NCI-H510A treated with DMSO at 0.1 percent for 48 hours (cell line): ENCODE measurements at places on chromosomes 1 and 21.

- no peak for DNase-seq
Observed at GRCh38 chr1:940107-941014, 16.6 kb downstream of the SAMD11 start.

GRCh38 chr1:62433861-62434617, 2.8 kb upstream of the USP1 start:
- peak; percentile 16 for DNase-seq

DNA sequence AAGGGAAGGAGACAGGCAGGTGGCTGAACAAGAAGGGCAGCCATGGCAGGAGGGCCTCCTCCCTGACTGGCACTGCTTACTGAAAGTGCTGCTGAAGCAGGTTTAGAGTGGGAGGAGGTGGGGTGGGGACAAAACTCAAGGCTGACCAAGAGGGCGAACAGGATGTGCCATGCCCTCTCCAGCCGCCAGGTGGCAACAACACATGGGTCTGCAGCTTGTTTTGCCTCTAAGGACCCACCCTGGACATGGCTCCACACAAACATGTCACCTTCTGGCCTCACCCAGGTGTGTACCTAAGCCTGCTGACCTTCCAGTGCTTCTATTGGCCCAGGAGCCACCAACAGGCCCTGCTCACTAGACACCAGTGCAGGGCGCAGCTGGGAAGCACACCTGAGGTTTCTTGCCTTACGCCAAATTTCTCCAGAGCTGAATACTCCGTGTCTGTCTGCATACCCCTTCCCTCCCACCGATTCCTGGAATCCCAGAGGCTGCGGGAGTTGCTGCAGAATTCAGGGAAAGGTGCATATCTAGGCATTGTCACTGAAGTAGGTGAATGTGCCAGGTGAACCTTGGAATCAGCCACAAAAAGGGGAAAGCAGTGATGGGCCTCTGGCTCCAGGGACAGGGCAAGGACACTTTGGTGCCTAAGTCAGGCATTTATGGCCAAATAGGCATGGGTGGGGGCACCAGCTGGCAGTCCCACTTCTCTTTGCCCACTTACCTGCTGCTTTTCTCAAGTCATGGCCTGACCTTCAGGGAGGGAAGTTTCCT, 5.3 kb downstream of the PSRC1 start:
- peak; percentile 73 for DNase-seq

DNA sequence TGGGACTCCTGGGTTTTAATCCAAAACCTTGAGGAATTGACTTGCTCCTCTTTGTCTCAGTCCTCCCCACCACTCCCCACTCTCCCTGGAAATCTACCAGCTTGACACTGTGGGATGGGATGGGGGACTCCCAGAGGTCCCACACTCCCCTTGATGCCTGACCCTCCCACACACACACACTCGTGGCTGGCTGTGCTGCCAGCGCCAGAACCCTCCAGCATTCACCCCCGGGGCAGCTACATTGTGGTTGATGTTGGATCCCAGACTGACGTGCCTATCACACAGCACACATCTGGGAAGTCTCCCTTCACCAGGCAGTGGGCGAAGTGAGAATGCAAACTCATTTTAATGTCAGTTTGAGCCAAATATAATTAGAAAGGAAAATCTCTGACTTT, 10.0 kb downstream of the KIRREL1 start:
- no peak for DNase-seq

DNA sequence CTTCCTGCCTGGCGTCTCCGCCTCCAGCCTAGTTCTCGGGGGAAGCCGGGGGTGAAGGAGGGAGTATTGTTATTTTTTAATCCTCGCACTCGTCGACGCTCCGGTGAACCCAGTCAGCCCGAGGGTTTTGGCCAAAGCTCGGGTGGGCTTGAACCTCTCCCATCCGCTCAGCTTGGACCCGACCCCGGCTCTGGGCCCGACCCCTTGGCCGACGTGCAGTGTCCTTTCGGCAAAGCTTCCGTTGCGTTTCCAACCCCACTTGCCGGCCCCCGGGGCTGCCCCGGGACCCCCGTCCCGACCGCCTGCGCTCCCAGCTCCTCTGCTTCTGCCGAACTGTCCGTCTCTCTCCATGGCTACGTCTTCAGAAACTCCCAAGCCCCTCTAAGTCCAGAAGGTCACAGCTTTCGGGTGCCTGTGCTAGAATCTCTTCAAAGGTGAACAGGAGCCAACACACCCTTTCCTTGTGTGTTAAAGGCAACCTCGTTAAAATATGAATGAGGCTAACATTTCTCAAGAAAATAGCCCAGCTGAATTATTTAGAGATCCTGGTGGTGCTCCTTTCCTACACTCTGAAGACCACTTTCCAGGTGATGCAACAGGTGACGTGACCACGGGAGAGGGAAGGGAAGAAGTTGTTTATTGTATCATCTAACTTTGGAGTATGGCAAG, 647 bp downstream of the DESI2 start:
- DNase-seq: no peak

GRCh38 chr1:65266476-65266875, 42.9 kb upstream of the DNAJC6 start:
- no peak for DNase-seq

- DNase-seq: peak; percentile 96
Observed at GRCh38 chr1:9494936-9495758, 44.1 kb upstream of the SLC25A33 start.

DNA sequence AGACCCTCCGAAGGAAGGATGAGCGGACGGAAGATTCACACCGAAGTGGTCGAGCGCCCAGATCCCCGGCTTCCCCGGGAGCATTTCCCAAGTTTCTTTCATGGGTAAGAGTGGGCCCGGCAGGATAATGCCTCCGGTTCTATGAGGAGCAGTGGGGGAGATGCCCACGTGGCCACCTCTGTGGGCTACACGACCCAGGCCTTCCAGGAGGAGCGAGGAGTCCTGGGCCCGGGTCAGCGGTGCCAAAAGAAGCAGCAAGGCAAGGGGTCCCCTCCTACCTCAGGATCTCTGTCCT, 7.9 kb upstream of the NBPF11 start:
- no peak for DNase-seq

- no peak for DNase-seq
Observed at GRCh38 chr1:234958066-234958705, 170.5 kb downstream of the TOMM20 start.

DNA sequence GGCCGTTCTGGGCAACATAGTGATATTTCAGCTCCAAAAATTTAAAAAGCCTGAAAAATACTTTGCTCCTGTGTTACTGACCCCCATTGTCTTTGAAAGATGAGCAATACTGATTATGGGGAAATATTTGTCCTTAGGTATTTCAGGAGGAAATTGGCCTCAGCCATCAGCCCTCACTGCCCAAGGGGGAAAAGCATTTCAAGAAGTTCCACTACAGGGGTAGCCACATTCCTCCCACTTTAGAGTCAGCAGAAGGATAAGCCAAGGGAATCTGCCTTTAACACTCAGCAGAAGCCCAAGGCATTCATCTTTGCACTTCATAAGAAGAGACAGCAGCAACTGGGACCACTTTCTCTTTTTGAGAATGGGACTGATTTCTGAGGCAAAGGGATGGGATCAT, 40.5 kb upstream of the ZNF326 start:
- DNase-seq: no peak

- DNase-seq: no peak
Observed at GRCh38 chr1:245923215-245923614, 583.9 kb downstream of the SMYD3 start.

- no peak for DNase-seq
Observed at GRCh38 chr1:38129971-38130370, 83.4 kb upstream of the POU3F1 start.

GRCh38 chr1:201191653-201192260, 1.1 kb downstream of the IGFN1 start:
- DNase-seq: no peak
